ENCODE measurements at places on chromosomes 7 and 10.
A peak's percentile ranks its signal among the peaks of the same experiment; 100 is the strongest.

DNA sequence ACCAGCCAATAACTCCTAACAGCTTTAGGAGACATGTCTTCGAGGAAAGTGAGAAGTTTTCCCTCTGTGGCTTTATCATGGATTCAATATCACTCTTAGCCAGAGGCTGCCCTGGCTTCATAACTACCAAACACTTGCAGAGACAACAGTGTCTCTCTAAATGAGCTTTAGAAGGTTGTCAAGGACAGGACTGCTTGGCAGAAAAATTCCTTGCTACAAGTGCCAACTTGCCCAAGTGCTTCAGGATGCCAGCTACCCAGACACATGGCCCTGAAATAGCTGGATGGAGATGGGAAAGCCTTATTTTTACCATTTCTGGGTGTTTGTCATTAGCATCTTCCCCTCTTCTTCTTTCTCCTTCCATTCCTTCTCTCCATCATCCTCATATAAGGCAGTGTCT is 137.1 kb upstream of the MDFIC start:
- no peak for DNase-seq

GRCh38 chr10:97383159-97383558 is 18.0 kb downstream of the RRP12 start:
- DNase-seq: no peak

DNA sequence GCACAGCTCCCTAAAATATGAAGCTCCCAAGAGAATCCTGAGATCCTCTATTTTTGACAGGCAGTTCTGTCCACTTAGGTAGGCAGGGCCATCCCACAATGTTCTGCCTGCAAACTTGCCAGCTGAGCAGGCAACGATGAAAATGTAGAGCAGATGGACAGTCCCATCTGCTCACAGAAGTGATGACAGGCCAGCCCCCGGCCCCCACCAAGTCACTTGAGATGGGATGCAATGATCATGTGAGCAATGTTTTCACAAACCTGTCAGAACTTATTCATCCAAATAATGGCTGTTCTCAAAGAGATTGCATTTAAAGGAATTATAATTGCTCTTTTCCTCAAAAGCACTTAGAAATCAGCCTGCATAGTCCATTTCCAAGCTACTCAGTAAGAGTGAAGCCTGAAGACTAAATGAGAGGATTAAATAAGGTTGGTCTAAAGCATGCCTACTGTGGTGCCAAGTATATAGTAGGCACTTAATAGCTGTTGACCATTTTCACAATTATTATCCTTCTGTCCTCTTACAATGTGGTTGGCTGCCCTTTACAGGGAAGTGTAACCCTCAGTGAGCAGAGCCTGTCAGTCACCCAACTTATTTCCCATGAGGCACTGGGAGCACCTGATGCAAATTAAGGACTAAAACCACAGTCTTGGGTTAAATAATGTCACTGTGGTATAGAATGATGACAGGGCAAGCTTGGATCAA is 301.2 kb downstream of the FGFR2 start:
- no peak for DNase-seq

DNA sequence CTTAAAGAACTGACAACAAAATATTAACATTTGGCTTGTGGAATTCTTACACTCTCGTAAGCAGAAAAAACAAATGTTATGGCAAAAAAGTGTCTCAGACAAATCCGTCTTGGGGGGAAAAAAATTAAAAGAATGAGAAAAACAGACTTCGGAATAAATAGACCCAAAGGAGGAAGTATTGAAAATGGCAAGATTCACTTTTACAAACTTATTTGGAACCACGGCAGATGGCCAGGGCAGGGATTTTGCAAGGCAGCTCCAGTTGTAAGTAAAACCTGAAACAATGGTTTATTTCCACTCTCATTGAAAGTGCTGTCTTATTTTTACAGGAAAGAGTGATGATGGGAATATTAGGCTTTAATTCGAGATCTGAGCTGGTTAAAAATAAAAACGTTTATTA is 1.5 kb upstream of the ZNF438 start:
- no peak for DNase-seq

DNA sequence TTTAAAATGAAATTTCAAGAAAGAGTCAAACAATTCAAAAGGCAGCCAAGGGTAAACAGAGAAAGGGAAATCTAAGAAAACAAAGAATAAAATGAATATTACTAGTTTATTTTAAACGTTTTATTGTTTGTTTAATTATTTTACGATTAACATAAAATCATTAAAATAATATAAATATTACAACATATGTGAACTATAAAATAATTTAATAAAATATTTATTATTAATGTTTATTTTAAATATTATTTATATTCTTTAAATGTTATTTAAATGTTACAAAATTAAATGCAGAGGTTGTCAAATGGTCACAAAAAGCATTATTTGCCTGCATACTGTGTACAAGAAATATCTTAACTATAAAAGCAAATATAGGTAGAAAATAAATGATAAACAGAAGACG is 786.7 kb upstream of the GHITM start:
- no peak for DNase-seq

DNA sequence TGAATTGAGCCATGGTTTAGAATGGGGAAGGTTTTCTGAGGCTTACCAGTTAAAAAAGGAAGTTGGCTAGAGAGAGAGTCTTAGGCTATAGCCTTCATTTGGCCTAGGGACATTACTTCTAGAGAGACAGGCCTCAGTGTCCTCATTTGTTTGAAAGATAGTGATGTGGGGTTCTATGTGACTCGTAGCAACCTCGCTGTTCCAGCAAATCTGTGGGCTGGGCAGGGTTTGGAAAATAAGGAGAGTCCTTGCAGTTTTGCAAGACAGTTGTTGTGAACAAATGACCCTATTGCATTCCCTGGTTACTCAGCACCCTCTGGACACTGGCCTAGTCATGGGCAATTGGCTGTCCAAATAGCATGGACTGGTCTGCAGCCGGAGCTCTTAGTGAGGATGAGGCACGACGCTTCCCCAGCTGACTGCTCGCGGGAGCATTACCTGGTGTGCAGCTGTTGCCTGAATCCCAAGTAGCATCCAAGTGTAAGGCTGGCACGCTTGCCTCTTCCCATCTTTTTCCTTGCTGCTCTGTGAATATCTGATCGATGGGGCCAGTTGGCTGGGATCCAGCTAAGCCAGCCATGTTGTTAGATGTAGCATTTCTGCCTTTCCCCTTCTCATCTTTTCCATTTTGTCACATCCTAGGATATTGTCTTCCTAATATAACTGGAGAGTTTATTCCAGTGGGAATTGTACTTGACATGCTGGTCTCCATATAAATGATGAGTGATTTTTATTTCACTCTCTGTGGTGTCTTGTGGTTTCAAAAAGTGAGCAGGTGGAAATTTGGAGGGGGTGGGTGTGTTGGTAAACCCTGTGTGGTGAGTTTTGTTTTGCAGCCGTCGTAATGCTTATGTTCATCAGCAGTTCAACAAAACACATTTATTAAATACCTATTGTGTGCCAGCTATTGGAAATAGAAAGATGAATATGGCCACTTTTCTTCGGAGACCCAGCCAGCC is 99.8 kb downstream of the SND1 start:
- DNase-seq: no peak

DNA sequence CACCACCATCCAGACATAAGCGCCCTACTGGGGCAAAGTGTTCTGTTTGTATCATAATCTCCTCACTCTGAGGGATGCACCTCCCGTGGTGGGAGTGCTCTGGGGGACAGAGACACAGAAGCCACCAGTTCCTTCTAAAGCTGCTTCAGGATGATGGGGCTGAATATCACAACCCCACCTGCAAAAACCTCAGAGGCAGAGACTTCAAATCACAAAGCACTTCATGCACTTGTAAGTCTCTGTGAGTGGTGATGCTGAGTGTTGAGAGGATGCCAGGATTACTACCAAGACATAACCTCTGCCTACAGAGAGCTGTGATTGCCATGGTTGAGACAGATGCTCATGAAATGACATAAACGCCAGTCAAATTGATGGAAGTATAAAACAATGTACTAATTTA is 255.5 kb downstream of the CALN1 start:
- no peak for DNase-seq

GRCh38 chr7:45024126-45024744 is 24.2 kb downstream of the CCM2 start:
- no peak for DNase-seq

DNA sequence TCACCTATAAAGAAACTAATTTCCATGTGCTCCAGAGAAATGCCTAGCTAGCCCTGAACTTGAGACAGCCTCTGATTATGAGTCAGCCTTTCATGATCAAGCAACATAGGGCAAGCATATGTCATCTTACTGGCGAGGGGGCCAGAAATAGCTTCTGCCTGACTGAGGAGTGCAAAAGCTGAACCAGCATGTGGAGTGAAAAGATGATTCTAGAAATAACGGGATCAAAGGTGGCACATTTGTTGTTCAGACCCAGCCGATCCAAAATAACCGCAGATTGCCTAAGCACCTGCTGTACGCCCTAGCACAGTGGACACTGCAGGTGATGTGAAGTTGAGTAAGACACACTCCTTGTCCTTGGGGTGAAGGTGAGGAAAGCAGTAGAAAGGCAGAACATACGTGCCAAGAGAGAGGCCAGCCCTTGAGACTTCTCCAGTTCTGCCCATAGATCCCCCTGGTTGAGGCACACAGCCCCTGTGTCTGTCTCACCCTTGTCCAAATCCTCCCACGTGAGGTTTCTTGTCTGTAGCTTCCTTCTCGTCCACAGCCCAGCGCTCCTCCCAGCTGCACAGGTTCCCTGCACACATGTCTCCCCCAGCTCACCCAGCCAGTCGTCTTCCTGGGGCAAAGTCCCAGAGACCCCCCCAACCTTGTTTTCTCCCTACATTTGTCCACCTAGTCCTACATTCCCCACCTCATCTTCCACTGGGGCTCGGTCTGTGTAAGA is 2.8 kb upstream of the BCL7B start:
- no peak for DNase-seq

GRCh38 chr7:94252971-94253370 is 141.7 kb upstream of the COL1A2 start:
- no peak for DNase-seq

DNA sequence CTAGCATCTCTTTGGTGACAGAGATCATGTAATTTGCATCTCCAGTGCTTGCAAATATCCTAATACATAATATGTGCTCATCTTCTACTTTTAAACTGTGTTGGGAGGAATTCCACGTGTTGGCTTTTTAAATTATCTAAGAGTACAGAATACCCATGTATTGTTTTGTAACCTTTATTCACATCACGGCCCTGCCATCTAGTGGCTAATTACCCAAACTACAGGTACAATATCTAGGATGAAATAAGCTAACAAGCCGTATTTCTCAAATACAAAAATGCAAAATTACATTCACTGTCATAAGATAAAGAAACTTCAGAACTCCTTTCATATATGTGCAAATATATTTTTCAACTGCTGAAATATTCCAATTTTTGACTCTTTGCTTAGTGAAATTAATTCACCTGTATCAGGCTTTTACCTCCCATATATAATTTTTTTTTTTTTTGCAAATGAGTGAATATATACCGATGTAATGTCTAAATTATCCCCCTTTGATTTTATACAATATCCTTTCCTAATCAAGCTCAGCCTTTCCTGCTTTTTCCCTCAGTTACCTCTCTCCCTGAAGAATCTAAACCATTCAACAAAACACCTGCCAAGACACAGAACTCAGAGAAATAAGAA is 30.3 kb upstream of the LSM8 start:
- DNase-seq: peak; percentile 34

DNA sequence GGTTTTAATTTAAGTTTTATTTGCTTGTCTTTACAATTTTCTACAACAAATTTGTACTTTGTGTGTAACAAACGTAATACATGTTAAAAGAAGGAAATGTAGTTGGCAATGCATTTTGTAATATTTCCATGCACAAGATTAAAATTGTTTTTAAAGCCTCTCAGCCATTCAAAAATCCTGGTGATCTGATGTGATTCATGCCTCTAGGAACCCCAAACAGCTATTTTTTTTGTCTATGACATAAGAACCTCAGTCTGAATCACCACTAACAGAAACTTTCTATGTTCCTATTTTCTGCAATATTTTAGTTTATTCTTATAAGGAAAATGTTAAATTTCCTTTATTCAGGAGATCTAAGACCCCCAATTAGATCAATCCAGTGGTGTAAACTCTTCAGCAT is 183.1 kb upstream of the YAE1 start:
- DNase-seq: no peak

DNA sequence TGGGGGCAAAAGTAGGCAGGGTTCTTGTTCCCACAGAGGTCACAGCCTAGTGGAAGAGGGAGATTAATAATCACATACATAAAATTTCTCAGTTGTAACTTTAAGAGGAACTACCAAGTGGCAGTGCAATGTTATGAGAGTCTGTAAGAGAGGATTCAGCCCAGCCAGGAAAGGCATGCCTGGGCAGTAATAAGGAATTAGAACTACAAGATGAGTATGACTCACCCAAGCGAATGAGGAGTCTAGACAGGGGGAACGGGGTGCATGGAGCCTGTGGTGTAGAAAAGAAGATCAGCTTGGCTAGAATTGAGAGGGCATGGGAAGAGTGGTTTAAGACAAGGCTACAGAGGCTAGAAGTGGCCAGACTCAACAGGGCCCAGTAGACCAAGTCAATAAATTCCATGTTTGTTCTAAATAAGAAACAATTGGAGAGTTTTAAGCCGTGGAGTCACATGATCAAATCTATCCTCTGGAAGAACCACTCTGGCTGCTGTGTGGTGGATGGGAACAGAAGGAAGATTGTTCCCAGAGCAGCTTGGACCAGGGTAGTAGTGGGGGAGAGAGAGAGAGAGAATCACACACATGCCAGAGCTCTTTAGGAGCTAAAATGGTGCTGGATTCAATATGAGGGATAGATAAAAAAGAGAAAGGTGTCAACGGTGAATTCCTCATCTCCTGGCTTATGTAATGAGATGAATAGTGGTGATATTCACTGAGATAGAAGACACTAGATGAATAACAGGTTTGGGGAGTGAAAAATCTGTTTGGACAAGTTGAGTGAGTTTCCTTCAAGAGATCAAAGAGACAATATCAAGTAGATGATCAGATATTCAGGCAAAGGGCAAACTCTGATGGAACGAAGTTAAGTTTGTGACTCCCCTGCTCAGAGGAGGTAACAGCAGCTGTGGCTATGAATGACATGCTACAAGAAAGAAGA is 265.1 kb downstream of the FGFR2 start:
- DNase-seq: no peak

- no peak for DNase-seq
These were observed 10.9 kb upstream of the KCNMA1 start for GRCh38 chr10:77648472-77648871.

DNA sequence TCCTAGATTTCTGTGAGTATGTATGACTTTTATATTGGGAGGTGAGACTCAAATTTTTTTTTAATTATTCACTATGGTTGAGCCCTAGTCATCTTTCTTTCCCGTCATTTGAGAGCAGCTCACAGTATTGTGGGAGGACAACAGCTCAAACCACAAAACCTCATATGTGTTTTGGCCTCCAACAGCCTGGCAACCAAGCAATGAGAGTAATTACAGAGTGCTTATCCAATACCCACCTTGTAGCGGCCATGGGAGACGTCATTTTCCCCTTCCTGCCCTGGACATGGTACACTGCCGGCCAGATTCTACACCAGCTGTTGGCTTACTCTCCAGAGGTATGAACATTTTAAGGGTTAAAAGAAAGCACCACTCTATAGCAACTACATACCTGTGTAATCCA is 49.1 kb downstream of the DOCK4 start:
- no peak for DNase-seq

Data from CD4-positive, alpha-beta memory T cell (primary cell).